ENCODE measurements at places on chromosomes 2 and 18.

DNA sequence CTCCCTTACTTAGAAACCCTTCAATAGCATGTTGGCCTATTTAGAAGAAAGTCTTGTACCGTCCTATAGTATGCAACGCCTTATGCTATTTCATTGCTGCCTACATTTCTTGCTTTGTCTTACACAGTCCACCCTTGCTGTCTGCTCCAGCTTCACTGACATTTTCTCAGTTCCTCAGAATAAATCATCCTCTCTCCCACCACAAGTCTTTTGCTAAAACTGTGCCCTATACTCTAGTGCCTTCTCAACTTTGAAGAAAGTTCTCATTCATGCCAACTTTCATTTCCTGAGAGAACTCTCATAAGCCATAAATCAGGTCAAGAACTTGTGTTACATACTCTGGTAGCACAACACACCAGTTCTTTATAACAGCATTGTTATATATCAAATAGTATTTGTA, 54.3 kb upstream of the COL3A1 start:
- no peak for DNase-seq

GRCh38 chr2:31230751-31231150, 3.2 kb upstream of the EHD3 start:
- DNase-seq, result no peak

DNA sequence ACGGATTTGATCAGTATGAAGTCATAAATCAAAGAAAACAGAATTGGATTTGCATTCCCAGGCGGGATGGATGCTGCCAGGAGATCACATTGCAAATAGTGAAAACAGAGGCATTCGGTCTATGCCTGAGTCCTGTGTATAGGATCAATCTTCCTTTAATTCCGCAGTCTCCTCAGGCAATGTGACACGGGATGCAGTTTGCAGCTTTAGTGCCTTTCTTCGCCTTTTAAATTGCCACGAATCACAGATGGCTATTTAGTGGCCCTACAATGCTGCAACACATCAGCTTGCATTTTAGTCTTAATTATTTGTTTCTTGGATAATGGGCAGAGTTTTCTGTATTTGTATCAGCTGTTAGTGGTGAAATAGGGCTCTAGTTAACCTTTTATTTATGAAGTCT, 6.8 kb downstream of the ADCYAP1 start:
- no peak for DNase-seq

DNA sequence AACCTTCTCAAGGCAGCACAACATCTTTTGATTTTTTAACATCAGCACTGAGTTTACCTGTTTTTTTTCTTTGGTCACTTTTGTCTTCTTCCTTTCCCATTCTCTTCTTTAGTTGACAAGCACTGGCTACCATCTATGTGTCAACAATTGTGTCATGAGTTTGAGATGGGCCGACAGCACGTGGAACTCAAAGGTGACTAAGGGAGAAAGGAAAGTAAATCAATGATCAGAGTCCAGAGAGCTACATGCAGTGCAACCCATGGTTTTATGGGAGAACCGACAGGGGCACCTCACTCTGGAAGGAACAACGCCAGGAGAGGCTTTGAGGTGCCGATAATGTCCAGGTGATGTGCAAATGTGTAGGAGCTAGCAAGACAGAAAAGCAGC, 755.5 kb downstream of the RNF144A start:
- DNase-seq, result no peak

- no peak for DNase-seq
Measured at GRCh38 chr2:47031909-47032668, 116.5 kb upstream of the MCFD2 start.

GRCh38 chr2:218003981-218004419, 1.2 kb upstream of the TNS1 start:
- no peak for DNase-seq

DNA sequence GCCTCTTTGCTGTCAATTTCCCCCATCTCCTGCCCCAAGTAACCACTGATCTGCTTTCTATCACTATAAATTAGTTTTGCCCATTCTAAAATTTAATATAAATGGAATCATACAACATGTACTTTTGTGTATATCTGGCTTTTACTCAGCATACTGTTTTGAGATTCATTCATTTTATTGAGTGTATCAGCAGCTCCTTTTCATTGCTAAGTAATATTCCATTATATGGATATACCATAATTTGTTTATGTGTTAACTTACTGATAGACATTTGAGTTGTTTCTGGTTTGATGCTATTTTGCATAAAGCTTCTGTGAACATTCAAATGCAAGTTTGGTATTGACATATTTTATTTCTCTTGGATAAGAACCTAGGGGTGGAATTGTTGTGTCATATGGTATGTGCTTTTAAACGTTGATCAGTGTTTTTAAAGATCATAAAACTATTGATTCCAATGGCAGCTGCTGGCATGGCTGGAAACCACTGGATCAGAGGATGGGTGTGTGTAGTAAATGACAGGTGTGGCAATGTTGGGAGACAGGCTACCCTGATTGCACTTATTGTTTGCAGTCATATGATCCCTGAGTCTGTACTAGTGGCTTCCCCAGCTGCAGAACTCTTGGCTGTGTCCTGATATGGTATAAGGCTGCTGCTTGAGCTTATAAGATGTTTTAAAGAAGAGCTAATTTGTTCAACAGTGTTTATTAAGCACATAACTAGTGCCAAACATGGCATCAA, 75.3 kb downstream of the CYP1B1 start:
- DNase-seq, result no peak

DNA sequence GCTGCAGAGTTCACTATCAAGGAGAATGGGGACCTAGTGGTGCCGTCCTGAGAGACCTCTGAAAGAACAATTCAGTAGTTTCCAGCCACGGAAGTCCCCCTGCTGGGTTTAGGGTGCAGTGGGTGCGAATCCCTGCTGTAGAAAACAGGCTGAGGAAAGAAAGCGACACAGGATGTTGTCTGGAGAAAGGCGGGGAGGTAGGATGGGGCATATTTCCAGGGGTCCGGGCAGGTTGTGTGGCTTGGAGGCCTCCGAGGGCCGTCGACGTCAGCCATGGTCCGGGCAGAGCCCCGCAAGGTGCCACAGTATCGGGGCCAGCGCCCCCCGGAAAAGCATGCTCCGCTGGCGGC, 807 bp upstream of the CREB1 start:
- no peak for DNase-seq

DNA sequence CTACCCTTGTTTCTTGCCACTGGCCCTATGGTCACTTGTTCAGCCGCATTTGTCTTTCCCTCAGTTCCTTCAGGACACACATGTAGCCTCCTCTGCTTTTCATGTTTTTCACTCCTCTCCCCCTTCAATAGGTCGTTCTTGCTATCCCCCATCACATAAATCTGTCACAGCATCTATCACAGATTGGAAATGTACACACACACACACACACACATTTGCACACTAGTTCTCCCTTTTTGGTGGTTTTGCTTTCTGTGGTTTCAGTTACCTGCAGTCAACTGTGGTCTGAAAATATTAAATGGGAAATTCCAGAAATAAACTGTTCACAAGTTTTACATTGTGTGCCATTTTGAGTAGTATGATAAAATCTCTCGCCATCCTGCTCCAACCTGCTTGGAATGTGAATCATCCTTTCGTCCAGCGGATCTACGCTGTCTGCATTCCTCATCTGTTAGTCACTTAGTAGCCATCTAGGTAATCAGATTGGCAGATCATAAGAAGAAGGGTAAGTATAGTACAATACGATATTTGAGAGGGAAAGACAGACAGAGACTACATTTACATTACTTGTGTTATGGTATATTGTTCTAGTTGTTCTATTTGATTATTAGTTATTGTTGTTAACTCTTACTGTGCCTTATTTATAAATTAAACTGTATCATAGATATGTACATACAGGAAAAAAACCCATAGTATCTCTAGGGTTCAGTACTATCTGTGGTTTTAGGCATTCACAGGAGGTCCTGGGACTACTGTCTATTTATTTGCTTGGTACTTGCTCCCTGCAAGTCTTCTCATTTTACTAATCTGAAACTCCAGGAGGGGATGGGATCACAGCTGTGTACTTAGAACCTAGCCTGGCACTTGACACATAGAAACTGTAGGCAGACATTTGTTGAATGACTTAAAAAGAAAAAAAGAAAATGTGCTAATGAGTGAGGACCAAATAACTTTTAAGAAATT, 86.1 kb upstream of the PNPT1 start:
- DNase-seq, result no peak
